ENCODE measurements at places on chromosomes 1 and 21.

- DNase-seq, result peak; percentile 67
Measured at GRCh38 chr1:235079443-235080296, 49.0 kb downstream of the TOMM20 start.

DNA sequence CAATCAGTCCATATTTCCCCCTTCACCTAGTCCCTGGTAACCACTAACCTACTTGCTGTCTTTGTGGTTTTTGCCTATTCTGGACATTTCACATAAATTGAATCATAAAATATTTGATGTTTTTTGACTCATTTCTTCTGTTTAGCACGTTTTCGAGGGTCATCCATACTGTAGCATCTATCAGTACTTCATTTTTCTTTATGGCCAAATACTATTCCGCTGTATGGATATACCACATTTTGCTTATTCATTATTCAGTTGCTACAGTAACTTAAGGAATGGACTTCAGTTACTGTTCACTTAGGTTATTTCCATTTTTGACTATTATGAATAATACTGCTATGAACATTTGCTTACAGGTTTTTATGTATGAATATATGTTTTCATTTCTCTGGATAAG lies 12.3 kb downstream of the PBX1 start:
- no peak for DNase-seq

DNA sequence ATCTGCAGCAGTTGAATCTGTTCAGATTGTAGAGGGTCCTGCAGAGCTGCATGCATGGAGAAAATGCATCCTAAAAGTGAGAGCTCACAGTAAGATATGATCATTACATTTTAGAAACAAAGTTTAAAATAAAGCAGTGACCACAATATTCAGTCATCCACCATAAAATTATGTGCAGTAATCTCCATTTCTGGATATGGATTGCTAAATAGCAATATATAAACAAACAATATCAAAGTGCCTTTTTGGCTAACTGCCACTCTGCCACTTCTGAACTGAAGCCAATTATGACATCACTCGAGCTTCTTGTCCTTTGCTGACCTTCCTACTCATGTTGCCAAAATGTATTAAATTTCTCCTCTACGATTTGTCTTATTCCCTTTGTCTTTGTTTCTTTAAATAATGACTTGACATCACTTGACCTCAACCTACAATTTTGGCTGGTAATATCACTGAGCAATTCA lies 262.0 kb upstream of the CXADR start:
- peak; percentile 52 for DNase-seq

GRCh38 chr1:153506386-153506785 lies 29.4 kb downstream of the S100A6 start:
- DNase-seq, result no peak

DNA sequence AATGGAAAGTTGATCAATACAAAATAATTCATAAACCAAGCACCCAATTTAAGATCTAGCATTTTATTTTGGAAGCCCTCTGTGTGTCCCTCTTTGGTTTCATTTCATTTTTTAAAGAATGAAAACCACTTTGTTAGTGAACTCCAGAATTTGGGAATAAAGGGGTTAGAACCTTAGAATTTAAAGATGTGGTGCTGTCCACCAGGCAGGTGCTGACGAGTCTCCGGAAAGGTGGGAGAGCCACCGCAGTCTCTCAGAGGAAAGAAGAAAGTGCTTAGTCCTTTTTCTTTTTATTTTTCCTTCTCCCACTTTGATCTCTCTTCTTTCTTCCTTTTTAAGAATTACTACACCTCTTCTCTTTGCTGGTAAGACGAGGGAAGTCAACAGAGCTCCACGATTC lies 20.5 kb upstream of the HIVEP3 start:
- DNase-seq, result no peak

GRCh38 chr1:28682840-28683239 lies 14.3 kb downstream of the GMEB1 start:
- DNase-seq, result peak; percentile 5

DNA sequence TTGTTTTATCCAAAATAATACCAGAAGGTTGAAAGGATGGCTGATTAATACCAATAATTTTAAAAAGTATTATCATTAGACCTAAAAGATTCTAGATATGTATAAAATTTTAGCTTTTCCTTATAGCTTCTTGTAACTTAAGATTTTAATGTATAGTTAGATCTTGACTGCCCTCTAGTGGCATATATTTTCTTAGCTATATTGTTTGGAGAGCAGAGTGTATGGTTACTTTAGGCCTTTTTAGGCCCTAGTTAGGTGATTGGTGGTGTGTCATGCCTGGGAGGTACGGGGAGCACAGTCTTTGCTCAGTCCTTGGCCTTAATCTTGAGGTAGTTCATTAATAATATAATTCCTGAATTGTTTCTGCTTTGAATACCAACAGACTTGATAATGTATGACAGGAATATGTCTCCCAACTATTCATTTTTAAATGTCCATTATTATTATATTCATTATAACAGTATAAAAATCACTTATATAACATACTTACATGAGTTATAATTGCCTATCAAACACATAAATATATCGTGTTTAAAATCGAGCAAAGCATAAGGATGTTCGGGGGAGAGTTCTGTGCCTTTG lies 328.4 kb downstream of the ZP4 start:
- DNase-seq, result peak; percentile 74

- DNase-seq, result no peak
Measured at GRCh38 chr1:168736520-168736919, 7.5 kb upstream of the DPT start.

DNA sequence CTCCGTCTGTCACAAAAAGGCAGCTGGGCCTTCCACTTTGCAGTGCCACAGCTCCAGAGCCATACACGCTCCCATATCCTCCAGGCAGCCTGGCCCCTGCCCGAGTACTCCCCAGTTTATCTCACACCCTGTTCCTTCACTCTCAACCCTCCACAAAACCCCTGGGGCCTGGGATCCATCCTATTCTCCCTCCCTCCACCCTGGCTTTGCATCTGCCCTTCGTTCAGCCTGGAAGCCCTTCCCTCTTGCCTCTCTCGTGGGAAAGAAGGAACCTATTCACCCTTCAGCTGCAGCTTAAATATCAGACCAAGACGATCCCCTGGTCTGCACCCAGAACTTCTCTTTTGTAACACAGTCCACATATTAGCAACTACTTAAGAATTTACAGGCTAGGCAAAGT lies 56.7 kb downstream of the CAMK2N1 start:
- peak; percentile 43 for DNase-seq

GRCh38 chr1:64842224-64842623 lies 97.3 kb downstream of the RAVER2 start:
- DNase-seq, result no peak

DNA sequence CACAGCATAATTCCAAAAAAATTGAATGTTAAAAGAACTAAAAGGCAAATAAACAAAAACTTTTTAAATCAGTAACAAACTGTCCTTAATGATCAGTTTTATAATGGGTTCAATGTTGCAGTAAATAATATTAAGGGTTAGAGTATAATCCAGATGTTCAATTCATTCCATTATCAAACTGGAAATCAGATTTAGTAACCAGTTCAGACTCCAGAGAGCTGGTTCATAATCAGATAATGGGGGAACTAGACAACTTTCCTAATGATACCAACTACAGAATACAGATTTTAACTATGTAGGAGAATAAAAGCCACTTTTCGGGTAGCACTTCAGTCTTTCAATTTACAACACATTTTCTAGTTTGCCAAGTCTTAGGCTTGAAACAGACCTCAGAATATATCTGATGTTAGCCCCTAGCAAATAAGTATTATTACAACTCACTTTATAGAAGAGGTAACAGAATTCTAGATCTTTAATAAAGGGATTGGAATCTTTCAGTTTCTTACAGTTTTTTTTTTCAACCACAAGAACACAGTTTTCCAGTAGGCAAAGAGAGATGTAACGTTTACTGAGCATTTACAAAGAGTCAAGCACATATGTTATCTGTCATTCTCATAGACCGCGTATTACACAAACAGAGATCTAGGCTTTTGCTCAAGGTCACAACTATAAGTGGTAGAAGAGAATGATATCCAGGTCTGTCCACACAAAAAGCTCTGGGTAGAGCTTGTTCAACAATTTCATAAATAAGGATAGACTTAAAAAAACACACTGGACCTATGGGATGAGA lies 1.9 kb upstream of the DCAF6 start:
- DNase-seq, result no peak

DNA sequence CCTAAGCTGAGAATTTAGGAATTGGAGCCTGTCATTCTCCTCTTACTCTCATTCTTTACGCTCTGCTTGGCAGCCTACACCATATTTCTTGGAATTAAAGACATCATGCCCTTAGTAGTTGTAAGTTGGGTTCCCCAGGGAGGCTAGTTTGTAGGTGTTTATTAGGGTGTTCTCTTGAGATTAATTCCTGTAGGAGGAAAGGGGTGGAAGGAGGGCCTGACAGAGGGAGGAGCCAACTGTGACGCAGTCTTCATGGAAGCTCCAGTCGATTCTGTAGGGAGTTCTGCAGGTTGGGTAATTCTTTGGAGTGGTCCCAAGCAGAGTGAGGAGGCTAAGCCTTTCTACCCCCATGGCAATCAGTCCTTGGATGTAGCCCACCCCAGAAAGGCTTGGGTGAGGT lies 111.4 kb downstream of the HHAT start:
- peak; percentile 10 for DNase-seq

GRCh38 chr1:180533266-180533987 lies 25.3 kb upstream of the OVAAL start:
- DNase-seq, result peak; percentile 62

- DNase-seq, result no peak
Measured at GRCh38 chr1:40050863-40051262, 10.3 kb downstream of the CAP1 start.

DNA sequence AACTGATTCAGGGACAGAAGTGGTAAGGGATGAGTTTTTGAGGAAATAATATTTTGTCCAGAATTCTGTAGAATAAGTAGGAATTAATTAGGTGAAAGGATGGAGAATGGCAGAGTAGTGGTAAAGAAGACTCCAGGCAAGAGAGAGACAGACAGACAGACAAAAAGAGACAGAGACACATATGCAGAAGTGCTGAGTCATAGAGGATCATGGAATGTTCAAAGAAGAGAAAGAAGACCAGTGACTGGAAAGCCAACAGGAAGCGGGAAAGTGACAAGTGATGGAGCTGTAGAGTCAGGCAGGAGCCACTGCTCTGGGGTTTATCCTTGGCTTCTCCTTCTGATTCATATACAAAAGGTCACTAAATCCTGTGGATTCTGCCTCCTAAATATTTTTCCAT lies 85.9 kb downstream of the UROD start:
- peak; percentile 29 for DNase-seq

DNA sequence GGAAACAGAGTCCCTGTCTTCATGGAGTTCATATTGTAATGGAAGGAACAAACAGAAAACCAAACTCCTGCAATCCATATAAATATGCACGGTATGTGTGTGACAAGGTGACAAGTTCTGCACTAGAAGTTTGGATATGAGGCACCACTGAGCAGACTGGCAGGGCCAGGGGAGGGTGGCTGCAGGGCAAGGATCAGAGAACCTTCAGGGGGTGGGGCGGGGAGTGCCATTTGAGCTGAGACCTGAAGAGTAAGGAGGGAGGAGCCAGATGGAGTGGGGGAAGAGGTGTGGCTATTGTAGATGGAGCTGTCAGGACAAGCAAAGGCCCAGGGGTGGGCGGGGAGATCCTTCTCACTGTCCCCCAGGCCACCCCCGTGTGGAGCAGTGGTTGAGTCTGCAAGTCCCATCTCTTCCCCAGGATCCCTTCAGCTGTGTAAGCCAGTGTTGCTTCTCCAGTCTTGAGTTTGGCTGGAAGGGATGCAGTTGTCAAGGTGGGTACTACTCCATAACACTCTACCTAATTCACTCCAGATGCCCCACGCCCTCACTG lies 76.4 kb downstream of the ATP5PO start:
- no peak for DNase-seq

- DNase-seq, result peak; percentile 18
Measured at GRCh38 chr1:26858160-26858559, 4.8 kb upstream of the SFN start.

GRCh38 chr1:9780554-9781110 lies 43.1 kb downstream of the CLSTN1 start:
- no peak for DNase-seq

DNA sequence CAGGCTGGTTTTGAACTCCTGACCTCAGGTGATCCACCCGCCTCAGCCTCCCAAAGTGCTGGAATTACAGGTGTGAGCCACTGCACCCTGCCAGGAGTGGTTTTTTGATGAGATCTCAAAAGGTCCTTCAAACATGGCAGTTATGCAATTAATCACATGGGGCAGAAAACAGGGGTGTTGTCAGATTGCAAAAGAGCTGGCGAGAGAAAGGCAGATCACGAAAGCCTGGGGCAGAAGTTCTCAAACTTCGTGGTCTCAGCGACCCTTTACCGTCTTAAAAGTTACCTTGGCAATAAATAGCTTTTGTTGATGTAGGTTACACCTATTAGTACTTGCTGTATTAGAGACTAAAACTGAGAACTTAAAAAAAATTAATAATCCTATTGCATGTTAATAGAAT lies 16.1 kb downstream of the CNR2 start:
- DNase-seq, result no peak

DNA sequence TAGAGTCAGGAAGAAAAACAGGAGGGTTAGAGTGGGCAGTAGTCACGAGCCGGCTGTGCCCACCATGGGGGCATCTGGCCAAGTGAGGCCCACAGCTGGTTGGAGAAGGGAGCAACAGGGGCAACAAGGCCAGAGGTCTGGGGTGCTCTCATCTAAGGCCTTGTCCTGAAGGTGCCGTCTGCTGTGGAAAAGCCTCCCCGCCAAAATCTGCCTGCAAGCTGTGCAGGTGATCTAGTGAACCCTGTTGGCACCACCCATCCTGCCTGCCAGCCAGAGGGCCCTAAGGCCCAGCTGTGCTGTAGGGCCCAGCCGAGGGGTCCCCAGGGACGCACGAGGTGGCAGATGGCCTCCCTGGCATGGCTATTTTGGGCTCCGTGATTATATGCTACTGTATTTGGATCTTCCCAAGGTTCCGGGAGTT lies 51.3 kb downstream of the LGR6 start:
- no peak for DNase-seq

DNA sequence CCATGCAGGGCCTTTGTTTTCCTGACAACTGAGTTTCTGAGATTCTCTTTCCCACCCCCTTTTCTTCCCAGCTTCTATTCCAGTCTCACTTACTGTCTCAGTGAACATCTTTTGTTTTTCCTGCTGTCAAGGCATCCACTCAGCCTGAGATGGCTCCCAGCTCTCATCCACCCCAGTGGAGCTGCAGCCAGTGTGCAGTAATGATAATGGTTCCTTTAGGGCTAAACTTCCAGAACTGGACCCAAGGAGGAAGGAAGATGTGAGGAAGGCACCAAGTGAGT lies 44.4 kb upstream of the KIRREL1 start:
- no peak for DNase-seq

DNA sequence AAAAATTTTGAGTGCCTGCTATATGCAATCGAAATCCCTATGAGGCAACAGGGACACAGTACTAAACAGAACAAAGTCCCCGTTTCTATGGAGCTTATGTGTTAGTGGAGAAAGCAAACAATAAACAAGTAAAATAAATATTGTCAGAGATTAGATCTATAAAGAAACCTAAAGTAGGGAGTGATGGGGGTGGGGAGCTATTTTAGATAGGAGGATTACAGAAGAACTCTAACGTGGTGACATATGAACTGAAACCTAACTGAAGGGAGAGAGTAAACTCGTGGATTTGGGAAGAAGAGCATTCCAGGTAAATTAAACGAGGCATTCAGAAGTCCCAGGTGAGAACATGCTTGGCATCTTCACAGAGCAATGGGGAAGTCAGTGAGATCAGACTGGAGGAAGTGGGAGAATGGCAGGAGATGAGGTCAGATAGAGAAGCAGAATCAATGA lies 154.5 kb downstream of the DENND1B start:
- no peak for DNase-seq

- no peak for DNase-seq
Measured at GRCh38 chr1:19695772-19696171, 31.1 kb downstream of the HTR6 start.

- no peak for DNase-seq
Measured at GRCh38 chr1:175750366-175751071, 7.1 kb upstream of the TNR start.

All from fibroblast of mammary gland (primary cell).